ENCODE measurements at places on chromosomes 1 and 21.

DNA sequence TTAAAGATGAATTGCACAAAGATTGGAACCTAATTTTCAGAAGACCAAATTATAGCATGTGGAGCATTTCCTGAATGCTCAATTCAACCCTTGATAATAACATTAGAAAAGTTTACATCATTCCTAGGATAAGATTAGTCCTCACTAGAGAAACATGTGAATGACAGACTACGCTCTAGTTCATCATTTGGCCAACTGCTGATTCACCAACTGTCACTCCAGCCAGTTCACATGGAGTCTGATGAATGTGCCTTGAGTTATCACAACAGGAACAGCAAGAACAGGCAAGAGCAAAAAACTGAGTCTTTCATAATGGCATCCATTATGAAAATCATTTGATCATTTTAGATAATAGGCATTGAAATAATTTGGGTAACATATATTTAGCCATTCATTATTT is 415.9 kb downstream of the PTPRC start:
- no peak for DNase-seq

DNA sequence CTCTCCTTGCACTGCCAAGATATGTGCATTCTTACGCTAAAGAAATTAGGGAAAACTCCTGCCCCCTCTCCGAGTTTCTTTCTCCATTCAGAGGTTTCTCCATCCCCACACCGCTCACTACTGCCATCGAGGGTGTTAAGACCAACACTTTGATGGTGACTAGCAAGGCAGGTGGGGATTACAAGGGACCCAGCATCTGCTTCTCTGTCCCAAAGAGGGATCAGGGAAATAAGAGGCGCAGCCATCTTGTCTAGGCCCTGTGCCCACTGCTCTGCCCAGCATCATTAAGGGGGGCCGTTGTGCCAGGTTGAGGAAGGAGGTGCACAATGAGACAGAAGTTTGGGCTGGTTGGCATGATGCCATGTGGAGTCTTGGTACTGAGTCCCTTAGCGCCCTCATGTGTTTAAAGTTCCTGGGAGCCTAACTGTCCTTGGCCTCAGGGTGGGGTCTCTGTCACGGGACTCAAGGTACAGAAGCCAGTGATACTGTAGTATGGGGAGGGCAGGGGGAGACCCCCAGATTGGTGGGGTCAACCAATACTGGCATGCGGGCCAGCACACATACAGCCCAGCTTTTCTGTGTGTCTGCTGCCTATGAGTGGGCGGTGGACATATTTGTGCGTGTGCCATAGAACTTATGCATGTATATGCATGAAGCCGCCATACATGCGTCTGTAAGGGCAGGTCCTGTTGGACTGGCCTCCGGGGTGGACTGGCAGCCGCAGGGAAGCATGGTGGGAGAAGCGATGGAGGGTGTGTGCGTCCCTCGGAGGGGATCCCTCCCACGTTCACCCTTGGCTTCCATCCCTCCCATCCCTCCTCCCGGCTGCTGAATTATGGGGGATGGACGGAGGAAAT is 5.5 kb downstream of the EFNA3 start:
- peak; percentile 40 for DNase-seq

GRCh38 chr1:30514137-30514654 is 209.2 kb downstream of the MATN1 start:
- DNase-seq = no peak

GRCh38 chr1:114274621-114275317 is 121.1 kb upstream of the SYT6 start:
- DNase-seq = no peak

DNA sequence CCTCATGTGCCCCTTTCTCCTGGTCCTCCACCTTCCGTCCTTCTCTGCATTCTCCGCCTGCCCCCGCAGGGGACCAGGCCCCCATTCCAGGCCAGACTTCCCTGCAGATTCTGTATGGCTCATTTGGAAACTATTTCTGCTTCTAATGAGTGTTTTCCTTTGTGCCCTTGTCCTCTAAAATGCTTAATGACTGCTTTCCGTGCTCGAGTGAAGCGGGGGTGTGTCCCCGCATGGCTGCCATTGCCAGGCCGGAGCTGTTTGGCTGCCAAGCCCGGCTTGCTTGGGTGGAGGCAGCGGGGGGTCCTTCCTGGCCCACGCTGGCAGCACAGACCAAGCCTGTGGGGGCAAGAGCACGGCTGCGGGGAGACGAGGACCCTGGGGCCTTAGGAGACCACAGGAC is 299.3 kb upstream of the VAMP3 start:
- DNase-seq = no peak

GRCh38 chr1:37811027-37811655 is 3.1 kb upstream of the YRDC start:
- peak; percentile 68 for DNase-seq

GRCh38 chr1:39272798-39273469 is 68.4 kb downstream of the MACF1 start:
- no peak for DNase-seq

DNA sequence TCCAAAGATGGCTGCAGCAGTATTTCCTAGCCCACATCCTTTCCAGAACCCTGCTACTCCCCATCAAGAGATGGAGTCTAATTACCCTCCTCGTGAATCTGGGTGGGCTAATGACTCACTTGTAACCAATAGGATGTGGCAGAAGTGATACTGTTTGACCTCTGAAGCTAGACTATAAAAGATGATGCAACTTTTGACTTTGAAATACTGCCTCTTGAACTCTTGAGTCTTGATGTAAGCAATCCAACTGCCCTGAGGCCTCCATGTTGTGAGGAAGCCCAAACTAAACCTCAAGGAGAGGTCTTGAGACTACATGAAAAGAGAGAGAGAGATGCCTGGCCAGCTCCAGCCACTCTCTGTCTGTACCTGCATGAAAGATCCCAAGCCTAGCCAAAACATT is 29.5 kb downstream of the LMO4 start:
- DNase-seq = no peak

DNA sequence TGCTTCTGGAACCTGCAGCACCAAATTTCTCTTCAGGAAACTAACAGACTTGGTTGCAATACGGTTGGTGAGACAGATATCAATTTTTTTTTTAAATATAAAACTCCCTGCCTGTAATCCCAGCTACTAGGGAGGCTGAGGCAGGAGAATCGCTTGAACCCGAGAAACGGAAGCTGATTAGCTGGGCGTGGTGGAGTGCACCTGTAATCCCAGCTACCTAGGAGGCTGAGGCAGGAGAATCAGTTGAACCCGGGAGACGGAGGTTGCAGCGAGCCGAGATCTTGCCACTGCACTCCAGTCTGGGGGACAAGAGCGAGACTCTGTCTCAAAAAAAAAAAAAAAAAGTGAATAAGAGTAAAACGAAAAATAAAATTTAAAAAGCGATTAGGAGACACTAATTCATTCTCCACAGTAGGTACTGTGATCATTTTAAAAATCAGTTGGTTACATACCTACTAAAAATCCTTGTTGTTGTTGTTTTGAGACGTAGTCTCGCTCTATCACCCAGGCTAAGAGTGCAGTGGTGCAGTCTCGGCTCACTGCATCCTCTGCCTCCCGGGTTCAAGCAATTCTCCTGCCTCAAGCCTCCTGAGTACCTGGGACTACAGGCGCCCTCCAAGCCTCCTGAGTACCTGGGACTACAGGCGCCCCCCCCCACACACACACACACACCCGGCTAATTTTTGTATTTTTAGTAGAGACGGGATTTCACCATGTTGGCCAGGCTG is 796 bp upstream of the RBM8A start:
- peak; percentile 27 for DNase-seq

DNA sequence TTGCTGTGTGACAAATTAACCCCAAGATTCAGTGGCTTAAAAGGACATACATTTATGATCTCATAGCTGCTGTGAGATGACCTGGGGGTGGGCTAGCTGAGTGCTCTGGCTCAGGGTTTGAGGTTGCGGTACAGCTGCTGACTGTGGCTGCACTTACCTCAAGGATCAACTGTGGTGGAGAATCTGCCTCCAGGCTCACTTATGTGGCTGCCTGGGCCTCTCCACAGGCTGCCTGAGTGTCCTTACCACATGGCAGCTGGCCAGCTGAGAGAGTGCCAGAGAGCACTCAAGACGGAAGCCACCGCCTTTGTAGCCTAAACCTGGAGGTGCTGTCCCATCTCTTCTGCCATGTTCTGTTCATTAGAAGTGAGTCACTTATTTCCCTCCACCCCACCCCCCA is 5.7 kb downstream of the LRRC71 start:
- no peak for DNase-seq

DNA sequence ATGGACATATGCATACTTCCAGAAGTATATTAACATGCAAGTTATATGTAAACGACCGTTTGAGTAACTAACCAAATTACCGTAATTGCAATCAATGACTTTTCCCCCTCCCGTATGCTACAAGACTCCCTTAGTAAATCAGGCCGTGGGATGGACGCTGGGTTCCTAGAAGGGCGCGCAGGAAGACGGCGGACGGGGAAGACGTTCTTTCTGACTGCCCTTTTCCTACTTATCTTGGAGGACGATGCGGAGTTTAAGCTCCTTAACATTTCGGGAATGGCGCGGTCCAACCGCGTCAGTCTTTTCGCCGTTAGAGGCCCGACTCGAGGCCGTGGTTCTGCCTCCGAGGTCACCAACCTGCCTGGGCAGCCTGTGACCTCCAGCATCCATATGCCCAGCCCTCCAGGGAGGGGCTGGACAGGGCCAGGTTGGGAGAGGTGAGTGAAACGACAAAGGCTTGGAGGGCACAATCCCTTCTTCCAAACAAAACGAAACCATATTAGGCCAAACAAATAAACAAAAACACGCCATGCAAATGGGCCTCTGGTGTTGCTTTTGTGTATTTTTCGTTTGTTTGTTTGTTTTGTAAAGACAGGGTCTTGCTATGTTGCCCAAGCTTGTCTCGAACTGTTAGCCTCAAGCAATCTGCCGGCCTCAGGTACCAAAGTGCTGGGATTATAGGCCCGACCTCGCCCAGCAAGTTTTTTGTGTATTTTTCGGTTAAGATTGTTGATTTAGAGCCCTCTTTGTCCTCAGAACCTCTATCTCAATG is 873 bp upstream of the PI4KB start:
- DNase-seq = peak; percentile 43

DNA sequence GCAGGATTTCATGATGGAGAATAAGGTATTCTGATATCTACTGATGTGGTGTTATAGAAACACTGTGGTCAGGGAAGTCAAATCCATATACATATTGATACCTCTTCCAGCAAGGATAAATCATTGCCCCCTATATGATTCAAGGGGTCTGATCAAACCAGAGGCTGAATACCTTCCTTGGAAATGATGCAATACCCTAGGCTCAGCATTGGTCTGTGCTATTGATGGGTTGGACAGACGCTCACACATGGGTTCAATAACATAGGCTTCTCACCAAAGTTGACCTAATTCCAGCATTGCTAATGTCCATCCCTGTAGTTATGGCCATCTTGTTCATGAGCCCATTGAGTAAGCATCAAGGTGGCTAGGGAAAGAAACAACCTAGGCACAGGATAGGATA is 257.0 kb upstream of the USP24 start:
- DNase-seq = no peak

GRCh38 chr1:112256411-112256810 is 139.6 kb upstream of the CTTNBP2NL start:
- DNase-seq = no peak

DNA sequence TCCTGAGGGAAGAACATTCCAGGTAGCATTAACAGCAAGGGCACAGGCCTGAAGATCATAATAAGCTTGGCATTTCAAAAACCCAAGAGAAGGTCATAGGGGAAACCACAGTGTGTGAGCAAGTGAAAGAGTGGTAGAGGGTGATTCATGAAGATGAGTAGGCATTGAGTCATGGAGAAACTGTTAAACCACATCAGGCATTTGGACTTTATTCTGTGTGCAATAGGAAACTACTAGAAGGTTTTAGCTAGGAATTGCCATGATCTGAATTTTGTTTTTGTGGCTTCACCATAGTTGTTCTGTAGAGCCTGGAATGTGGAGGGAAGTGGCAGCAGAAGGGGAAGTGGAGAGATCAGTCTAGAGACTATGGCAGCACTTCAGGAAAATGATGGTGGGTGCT is 359.0 kb upstream of the PTBP2 start:
- DNase-seq = no peak

DNA sequence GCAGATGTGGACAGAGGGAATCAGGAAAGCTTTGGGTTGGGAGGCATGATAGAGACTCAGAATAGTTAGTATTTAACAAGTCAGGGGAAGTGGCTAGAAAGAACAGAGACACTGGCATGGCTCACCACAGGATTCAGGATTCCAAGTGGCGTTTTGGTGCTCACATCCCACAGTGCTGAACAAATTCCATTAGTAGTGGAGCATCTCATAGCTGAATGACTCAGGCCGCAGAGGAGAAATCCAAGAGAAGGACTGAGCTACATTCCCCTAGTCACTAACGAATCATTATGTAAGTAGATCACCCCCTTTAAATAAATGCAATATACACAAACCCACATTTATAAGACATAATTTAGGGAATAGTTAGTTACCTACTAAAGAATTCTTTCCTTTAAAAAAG is 5.0 kb upstream of the KCNJ9 start:
- no peak for DNase-seq

DNA sequence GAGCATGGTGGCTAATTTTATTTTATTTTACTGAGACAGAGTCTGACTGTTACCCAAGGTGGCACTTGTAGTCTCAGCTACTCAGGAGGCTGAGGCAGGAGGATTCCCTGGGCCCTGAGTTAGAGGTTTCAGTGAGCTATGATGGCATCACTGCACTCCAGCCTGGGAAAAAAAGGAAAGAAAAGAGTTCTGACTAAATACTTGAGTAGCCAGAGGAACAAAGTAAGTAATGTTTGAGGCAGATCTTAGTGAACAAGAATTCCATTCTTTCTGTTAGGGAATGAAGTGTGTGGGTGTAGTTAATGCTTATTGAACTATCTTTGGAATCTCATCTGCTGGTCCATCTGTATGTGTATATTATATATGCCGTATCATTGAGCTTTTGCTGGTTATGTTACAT is 13.1 kb upstream of the EVI5 start:
- DNase-seq = no peak

Data from activated T-cell treated with anti-CD3 and anti-CD28 coated beads, Interleukin-2, amount 50 U/mL, for 1 hour (primary cell).